Activated CD4-positive, CD25-positive, alpha-beta regulatory T cell treated with anti-CD3 and anti-CD28 coated beads, Interleukin-2, amount 50 U/mL, for 72 hours (primary cell): ENCODE measurements at places on chromosomes 3 and 15.

DNA sequence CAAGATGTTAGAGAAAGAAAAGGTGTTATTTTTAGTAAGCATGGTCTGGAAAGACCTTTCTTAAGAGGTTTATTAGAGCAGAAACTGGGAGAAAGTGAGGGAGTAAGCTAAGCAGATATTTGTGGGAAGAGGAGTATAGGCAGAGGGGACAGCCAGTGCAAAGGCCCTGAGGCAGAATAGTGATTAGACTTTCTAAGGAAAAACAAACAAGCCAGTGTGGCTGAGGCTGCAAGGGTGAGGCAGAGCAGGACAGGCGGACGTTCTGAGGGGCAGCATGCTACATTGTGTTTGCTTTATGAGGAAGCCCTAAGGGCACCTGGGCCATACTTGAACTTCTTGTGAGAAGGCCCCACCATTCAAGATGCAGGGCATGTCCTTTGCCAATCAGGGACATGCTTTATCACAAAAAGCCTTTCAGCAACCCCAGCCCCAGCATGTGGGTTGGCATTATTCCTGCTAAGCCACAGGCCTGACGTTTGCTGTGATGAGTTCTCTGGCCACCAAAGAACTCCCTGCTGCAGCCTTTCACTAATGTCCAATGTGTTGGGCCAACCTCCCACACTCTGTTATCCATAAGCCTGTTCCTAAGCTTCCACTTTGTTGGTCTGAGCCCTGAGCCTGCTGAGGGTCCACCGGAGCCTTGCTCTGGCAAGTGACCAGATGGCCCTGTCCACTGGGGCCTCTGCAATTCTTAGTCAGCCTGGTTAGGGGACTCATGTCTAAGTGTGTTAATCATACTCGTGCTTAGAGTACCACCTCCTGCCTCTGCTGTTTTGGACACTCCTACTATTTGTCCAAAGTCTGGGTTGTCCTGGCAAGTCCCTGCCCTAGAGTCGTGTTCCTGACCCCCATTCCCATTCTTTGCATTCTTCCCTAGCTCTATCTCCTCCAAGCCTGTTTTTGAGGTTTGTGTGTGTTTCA, 209.9 kb upstream of the CTNNB1 start:
- DNase-seq: no peak

- no peak for DNase-seq
Measured at GRCh38 chr3:191216510-191216909, 17.5 kb downstream of the OSTN start.

GRCh38 chr3:109852283-109852682, 514.9 kb upstream of the DPPA4 start:
- DNase-seq: no peak

GRCh38 chr15:33822479-33822878, 145.8 kb upstream of the CHRM5 start:
- DNase-seq: no peak

- no peak for DNase-seq
Measured at GRCh38 chr3:4990069-4990468, 10.8 kb downstream of the BHLHE40 start.

GRCh38 chr15:70585707-70586034, 177.7 kb downstream of the UACA start:
- no peak for DNase-seq

- peak; percentile 87 for DNase-seq
Measured at GRCh38 chr3:15377961-15378791, 45.8 kb upstream of the SH3BP5 start.

DNA sequence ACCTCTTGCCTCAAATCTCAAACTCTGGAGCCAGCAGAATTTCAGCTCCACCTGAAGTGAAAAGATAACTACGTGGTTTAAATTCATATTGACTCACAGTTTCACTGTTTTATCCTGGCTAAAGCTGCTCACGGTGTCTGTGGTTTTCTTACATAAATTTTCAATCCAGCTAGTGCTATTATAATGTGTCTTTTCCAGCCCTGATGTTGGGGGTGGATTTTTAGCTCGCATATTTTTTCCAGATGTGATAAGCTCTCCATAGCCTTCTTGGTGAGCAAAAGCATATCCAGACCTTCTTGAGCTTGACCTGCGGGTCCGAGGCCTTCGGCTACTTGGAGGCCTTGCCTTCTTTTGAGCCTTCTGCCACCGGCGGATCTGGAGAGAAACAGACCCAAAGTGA, 239.3 kb downstream of the DTWD1 start:
- DNase-seq: no peak

- DNase-seq: no peak
Measured at GRCh38 chr3:170726976-170727661, 141.2 kb upstream of the SLC7A14 start.

- DNase-seq: no peak
Measured at GRCh38 chr3:188394623-188395022, 240.7 kb downstream of the LPP start.

- DNase-seq: no peak
Measured at GRCh38 chr3:128554100-128554464, 61.1 kb upstream of the GATA2 start.

DNA sequence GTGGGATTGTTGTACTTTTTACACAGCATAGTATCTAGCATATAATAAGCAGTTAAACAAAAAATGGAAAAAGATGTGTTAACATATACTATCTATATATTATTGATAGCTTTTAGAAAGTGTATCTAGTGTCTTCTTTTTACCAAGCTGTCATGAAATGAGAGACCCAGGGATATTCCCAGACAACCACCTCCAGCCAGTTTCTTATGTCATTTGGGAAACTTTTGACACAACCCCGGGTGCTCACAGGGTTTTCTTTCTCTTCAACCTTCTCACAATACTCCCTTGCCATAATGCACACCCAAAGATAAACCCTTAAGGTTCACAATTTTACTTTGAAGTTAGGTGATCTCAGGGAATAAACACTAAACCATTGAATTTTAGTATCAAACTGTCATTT, 4.8 kb upstream of the PLA1A start:
- DNase-seq: no peak

DNA sequence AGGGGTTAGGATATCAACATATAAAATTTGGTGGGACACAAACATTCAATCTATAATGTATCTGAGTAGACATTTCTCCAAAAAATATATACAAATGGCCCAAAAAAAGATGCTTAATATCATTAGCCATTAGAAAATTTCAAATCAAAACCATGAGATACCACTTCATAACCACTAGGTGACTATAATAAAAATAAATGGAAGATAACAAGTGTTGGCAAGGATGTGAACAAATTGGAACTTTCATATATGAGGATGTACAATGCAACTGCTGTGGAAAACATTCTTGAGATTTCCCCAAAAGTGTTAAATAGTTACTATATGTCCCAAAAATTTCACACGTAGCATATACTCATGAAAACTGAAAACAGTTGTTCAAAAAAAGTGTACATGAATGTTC, 36.5 kb upstream of the WNT7A start:
- DNase-seq: no peak

DNA sequence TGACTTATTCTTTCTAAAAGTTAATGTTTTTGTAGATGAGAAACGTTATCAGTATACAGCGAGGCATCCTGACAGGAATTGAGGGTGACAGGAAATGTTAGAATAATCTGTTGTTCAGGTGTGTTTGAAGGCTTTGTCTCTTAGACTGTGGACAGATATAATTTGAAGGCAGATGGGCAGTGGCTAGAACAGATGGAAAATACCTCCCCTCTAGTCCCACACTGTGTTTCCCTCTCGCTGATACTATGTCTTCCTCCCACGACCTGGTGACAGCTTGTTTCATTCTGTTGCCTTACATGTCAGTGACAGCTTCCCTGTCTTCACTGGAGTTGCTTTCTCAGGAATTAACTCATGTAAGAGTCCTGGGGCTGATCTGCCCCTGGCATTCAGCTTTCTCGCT, 125.3 kb downstream of the MYRIP start:
- DNase-seq: no peak

GRCh38 chr3:156513619-156514018, 41.3 kb downstream of the SSR3 start:
- DNase-seq: no peak

DNA sequence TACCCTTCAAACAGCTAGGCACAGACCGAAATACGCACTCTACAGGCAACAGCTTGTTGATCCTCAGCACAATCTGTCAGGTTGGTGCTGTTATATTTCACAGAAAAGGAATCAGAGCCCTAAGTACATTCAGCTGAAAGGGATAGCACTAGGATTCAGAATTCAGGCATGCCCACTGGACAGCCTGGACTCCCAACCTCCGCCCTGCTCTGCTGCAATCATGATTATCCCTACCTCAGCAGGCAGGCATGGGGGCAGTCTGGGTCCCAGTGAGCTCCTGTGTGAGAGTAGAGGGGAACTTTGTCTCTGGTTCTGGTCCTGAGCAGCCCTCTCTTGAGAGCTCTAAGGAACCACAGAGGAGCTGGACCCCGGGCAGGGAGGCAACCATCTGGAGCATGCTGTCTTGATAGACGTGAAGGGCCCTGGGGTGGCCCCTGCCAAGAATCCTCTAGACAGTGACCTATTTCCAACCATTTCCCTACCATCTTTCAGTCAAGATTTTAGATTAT, 23.4 kb upstream of the NOX5 start:
- DNase-seq: no peak

- no peak for DNase-seq
Measured at GRCh38 chr3:127039719-127040118, 56.8 kb downstream of the PLXNA1 start.

DNA sequence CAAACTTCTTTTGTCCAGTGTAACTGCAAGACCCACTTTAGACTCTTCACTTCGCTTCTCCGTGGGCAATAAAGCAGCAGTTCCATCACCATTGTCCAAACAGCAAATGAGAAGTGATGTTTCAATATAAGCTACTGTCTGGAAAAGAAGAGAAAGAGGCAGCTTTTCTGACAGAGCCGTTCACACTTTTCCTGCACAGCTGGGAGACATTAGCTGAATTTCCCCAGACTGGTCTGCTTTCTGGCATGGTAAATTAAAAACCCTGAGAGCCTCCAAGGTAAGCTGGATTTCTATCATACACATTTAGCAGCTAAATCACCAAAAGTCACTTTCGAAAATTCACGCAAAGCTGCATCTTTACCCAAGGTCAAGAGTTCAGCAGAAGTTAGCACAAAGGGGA, 108.5 kb upstream of the CMC1 start:
- no peak for DNase-seq

DNA sequence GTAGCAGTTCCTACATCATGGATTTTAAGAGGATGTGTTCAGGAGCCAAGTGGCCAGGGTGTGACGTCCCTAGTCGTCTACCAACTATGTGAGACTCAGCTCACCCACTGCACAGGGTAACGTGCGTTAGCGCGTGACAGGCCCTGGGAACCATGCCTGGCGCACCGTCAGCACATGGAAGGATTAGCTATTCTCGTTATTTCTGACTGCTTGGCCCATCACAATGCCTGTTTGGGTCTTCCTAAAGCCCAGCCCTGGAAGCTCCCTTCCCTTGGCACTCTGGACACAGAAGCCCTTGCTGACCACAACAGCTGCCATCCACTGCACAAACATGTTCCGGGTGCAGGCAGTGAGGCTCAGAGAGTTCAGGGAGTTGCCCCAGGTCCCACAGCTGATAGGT, 91.0 kb upstream of the RPL32 start:
- DNase-seq: no peak

- DNase-seq: no peak
Measured at GRCh38 chr15:24858737-24859601, 95.8 kb upstream of the SNRPN start.

DNA sequence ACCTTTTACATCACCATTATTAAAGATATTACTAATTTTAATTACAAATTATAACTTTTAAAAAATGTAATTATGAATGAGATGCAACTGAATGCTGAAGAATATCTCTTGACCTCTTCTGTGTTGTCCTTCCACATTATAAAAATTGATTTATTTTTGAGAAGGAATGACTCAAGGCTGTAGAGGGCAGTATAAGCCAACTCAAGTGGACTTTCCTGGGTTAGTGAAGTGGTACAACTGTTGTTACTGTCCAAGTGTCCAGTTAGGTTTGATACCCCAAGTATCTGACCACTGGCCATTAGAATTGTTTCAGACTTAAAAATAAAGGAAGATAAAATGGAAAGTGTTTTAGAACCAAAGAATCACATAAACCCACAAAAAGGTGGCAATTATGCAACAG, 51.9 kb downstream of the BBX start:
- DNase-seq: no peak

DNA sequence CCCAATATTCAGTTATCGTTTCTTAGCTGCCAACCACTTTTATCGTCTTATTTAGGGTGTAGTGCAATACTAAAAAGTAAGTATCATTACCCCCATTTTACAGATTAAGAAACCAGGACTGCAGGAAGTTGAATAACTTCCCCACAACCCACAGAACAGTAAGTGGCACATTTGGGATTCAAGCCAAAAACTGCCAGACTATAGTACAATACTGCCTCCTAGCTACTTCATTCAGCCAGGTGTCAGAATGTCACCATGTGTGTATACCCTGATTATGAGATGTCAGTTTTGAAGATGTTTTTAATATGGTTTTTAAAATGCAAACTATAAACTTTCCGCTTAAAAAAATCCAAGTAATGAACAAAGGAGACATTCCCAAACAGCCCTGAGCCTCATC, 74.2 kb upstream of the PROK2 start:
- no peak for DNase-seq

DNA sequence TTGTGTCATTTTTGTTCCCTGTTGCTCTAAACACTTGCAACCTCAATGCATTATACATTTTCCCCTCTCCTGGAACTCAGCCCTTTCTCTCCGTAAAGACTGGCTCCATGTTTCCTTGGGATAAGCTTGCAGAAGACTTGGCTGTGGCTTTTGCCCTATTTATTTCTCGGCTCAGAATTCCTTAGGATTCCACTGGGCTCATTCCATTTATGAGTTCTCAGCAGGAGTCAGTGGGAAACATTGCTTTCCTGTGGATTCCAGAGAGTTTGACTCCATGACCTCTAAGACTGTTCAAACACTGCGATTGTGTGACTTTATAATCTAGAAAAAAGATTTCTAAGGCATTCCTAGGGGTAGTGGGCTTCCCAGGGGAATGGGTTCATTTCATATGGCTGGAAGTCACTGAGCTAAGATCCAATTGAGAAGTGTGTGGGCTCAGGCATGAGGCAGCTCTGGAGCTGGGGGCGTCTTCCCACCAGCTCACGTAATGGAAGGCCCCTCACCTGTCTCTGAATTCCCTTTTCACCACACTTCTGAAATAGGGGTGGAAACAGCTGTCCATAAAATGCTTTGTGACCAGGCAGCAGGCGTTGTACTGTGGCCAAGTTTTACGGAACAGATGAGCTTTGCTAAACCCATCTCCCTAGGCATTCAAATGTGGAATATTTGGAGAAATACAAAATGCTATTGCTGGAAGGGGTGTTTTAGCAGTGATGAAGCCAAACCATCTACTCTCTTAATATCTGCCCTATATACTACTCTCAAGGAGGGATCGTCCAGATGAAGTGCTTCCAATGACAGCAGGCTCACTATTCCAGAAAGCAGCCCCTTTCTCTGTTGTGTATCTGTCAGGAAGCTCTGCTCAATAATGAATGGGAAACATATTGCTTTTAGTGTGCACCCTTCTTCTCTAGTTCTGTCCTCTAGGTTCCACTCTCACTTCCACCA, 91.8 kb upstream of the BCL6 start:
- DNase-seq: no peak

GRCh38 chr3:195337747-195338146, 66.8 kb upstream of the XXYLT1 start:
- DNase-seq: no peak
